Anterior cingulate cortex (tissue), 58 donors: ENCODE measurements at places on chromosomes 1 and 21.

- DNase-seq: no peak
Observed at GRCh38 chr1:205286335-205286950, 35.1 kb downstream of the NUAK2 start.

DNA sequence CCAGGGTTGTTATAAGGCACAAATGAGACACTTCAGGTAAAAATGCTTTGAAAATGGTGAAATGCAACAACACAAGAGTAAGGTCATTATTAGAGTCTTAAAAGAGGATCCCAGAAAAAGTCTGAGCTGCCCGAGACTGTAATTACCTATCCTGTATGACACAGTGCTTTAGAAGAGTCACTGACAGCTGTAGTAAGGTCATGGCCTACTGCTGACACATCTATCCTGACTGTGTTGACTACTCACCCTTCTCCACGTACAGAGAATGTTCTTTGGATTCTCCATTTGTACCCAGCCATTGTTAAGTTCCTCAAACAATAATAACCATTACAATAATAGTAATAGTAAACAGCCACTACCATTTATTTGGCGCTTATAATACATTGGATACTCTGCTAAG lies 104.4 kb downstream of the CACHD1 start:
- DNase-seq: no peak

DNA sequence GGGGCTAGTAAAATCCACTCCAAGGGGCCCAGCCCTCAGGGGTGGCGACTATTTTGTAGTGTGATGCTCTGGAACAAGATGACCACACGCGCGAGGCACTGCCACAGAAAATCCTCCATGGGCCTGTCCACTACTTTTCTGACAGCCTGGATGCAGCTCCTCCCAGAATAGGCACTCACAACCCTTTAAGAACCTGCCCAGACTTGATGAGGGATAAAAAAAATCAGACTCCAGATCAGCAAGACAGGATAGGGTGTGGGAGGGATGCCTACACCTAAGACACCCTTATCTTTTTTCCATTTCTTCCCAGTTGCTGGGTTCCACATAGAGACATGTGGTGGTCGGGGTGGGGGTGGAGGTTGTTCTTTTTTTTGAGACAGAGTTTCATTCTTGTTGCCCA lies 33.5 kb downstream of the PCAT6 start:
- no peak for DNase-seq

- DNase-seq: no peak
Observed at GRCh38 chr1:114342376-114342775, 168.6 kb downstream of the TRIM33 start.

DNA sequence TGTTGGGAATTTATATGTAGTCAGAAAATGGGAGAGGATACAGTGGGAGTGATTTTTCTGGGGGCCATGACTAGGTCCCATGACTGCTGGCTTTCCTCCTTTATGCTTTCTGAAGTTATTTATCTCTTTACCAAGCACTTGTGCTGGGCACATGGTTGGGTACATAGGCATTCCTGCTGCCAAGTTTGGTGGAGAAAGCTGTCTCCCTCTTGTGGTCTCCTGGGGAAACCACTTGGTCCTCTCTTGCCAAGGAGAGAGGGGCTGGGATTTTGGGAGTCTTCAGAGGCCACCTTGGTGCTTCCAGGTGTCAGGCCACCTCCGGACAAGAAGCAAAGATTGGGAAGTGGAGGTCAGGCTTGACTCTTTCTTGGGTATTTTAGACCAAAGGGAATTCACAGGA lies 120.2 kb upstream of the KCNE2 start:
- DNase-seq: no peak

- DNase-seq: no peak
Observed at GRCh38 chr1:58573705-58574591, 3.1 kb downstream of the TACSTD2 start.

DNA sequence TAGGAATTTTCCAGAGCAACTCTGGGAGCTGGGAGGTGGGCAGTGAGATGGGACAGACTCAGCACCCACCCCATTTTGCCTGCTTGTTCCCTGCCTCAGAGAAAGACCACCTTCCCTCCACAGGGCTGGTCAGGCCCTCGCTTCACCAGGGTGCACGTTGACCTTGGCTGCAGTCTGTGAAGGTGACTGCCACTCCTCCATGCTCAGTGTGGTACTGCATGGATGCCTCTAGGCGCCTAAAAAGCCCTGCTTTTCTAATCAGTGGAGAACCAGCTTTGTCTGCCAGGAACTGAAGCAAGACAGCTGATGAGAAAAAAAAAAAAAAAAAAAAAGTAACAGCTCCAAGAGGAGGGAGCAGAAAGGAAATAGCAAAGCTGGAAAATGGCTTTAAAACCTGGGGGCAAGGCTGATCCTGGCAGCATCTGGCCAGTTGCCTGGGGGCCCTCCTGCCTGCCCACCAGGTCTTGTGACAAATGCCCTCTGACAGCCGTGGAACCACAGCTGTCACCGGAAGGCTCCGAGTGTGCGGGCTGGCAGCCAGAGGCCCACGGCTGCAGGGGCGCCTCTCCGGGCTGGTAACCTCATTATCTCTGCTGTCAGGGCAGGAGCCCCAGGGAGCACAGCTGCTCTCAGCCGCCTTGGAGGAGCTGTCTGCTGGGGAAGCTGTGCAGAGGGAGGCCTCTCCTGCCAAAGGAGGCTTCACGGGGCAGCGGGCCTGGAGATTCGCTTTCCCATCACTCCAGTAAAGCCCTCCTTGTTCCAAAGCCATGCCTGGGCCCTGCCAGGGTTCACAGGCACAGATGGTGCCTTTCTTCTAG lies 13.7 kb downstream of the KIAA1614 start:
- DNase-seq: peak; percentile 65

- DNase-seq: no peak
Observed at GRCh38 chr1:113928187-113928930, 765 bp upstream of the HIPK1 start.

DNA sequence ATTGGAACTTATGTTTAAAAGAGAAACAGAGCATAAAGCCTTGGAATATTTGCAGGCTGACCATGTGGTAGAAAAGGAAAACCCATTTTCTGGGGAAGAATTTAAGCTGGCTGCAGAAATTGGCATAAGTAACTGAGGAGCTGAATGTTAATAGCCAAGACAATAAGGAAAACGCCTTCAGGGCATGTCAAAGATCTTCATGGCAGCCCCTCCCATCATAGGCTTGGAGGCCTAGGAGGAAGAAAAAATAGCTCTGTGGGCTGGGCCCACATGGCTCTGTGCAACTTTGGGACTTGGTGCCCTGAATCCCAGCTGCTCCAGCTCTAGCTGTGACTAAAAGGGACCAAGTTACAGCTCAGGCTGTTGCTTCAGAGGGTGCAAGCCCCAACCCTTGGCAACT lies 51.5 kb downstream of the CTH start:
- DNase-seq: no peak

- DNase-seq: no peak
Observed at GRCh38 chr1:64387389-64388285, 82.3 kb upstream of the CACHD1 start.

DNA sequence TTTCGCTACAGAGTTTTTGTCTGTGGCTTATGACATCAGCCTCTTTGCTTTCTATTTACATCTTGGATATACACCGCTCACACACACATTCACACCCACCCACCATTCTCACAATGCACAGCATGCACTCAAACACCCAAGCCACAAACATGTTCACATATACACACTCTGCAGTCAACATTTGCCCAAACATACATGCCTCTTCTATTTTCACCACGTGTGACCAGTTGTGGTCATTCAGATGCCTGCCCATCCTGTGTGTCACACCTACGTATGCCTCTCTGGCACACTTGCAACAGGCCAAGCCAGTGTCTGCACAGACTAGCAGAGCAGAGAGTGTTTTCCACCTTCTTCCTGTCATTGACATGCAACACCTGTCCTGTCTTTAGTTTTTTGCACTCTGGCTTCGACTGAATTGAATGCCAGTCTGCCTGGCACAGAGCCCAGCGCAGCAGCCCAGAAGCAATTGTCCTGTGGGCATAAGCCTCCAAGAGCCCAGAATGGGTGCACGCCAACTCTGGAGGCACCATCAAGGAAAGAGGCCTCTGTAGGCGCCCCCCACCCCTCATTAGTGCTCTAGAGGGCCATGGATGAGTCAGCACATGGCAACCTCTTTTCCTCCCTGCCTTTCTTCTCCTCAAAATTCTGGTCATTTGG lies 37.7 kb upstream of the LRRN2 start:
- DNase-seq: no peak

DNA sequence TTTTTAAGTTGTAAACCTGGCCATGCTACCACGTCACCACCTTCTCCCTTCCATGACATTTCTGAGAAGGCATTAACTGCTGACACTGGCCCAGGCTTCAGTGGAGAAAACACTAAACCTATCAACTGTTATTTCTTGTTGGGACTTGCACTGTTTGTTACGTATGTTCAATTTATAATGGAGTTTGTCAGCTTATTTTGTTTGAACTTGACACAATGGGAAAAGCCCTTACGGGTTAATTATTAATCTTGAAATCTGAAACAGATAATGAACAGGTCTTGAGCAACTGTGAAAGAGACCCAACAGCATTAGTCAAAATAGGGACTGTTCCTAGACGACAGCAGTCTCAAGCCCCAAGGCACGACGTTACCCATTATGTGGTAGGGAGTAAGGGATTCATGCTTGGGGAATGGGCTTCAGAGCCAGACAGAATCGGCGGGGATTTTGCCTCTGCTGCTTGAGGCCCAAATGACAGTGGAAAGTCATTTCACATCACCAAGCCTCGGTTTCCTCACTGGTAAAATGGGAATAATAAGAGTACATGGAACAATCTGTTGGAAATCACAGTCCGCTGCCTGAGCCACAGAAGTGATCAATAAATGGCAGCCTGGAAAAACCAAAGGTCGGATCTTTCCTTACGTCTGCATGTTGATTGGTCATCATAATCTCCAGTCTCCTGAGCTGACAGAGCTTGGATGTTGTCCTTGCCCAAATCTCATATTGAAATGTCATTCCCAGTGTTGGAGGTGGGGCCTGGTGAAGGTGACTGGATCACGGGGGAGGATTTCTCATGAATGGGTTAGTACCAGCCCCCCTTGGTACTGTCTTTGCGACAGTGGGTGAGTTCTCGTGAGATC lies 44.5 kb downstream of the TIAM1 start:
- no peak for DNase-seq

- no peak for DNase-seq
Observed at GRCh38 chr1:53606197-53606596, 132.8 kb downstream of the GLIS1 start.

DNA sequence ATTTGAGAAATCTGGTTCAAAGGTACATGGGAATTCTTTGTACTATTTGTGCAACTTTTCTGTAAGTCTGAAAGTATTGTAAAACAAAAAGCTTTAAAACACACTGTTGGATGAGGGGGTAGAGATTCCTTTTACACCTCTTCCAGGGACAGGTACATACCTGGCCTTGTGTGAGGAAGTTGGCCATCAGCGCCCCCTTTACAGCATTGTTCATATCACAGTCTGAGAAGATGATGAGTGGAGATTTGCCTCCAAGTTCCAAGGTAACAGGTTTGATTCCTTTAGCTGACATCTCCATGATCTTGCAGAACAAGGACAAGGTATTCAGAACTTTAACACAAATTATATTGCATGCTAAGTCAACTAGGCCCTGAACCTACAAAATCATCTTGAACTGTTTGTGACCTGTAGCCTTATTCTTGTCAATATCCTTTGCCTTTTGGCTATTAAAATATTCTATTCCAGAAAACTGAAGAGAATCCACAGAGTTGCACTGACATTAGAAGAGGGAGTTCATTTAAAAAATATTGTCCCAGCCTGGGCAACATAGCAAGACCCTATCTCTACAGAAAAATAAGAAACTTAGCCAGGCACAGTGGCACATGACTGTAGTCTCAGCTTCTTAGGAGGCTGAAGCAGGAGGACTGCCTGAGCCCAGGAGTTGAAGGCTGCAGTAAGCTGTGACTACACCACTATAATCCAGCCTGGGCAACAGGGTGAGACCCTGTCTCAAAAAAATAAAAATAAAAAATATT lies 18.9 kb downstream of the ALDH9A1 start:
- DNase-seq: no peak

GRCh38 chr1:192224396-192224795 lies 66.1 kb downstream of the RGS18 start:
- no peak for DNase-seq

DNA sequence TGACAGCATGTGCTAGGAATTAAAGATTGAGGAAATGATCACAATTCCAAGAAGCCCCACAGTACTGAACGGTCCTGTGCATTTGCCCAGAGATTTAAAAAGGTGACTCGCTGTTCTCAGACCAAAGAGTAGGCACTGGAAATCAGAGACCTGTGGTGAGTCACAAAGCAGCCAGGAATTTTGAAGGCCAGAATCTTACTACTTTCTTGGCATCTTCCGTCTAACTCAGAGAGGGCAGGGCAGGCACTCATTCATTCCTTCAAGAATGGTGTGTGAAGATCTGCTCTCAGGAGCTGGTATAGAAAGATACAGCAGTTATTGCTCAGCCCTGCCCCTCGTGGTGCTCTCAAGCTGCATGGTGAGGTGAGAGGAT lies 57.9 kb downstream of the BRINP2 start:
- DNase-seq: no peak

DNA sequence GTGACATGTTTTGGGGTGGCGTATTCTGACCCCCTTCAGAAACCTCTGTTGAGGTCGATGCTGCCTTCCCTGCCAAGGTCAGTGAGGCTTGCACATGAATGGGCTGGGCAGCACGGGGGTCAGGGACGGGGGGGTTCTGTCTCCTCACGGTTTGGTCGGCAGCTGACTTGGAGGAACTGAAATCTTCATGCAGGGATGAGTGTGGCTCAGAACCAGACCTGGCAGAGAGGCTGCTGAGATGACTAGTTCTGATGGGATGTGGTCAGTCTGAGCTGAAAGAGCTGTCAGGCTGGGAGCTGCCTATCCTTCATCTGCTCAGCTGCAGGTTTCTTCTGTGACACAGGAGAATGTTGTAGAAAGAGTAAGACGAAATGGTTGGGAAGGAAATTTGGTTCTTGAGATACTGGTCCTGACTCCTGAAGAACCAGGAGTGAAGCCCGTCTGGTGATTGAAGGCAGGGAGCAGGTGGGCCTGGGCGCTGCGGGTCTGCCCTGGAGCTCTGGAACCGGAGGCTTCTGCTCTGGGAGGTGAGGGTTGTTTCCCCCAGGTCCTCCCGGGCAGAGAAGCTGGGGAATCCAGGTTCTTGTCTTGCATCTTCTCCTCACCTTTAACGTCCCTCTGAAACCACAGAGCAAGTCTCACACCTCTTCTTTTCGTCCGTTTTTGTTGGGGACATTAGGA lies 3.3 kb downstream of the SLX9 start:
- DNase-seq: no peak

DNA sequence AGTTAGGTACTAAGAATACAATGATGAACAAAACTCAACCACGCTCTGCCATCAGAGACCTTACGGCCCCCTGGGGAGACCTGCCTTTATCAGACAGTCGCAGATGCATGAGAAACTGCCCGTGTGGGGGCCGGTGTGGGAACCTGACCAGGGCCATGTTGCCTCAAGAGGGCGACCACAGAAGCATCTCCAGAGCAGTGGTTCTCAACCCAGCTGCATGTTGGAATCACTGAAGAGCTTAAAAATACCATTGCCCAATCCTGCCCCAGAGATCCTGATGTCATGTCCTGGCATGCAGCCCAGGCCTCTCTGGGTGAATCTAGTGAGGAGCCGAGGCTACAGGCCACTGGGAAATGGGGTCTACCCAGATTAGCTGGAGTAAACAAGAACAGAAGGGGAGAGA lies 108.7 kb downstream of the PRDM2 start:
- DNase-seq: no peak

- peak; percentile 89 for DNase-seq
Observed at GRCh38 chr1:155255243-155256007, at the start of gene ENTREP3. Gene ENTREP3, minus strand, starts transcription at chr1:155255483. Its CDS starts 606 bp downstream, at chr1:155254877.
